ENCODE measurements at places on chromosomes 11 and 22.
A peak's percentile ranks its signal among the peaks of the same experiment; 100 is the strongest.

DNA sequence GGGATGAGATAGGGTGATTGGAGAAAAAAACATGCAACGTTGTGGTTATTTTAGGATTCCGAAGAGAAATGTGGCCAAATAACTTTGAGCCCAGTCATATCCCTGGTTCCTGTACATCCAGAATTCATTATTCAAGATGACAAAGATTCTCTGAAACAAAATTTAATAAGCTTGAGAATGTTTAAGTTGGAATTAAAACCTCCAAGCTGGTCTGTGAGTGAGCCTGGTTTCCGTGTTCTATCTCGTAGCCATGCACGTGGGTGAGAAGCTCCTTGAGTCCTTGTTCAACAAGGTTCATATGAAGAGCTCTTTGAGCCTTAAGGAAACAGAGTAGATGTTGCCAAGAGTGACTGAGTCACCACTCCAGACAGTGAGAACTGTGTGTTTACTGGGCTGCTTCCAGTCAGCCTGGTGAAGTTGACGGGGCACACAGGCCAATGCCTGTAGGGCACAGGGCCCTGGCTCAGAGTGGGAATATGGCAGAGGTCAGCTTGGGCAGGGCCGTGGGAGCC, 206.5 kb downstream of the NAV2 start:
- no peak for DNase-seq

GRCh38 chr11:68146010-68146540, 24.9 kb upstream of the CHKA start:
- no peak for DNase-seq

DNA sequence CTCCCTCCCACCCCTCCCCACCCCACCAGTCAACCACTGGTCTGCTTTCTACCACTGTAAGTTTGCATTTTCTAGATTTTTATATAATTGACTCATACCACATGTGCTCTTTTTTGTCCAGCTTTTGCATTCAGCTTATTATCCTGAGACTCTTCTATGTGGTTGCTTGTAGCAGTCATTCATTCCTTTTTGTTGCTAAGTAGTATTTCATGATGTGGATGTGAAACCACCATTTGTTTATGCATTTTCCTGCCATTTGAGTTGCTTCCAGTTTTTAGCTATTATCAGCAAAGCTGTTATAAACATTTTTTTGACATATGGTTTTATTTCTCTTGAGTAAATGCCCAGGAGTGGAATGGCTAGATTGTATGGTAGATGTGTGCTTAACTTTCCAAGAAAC, 77.0 kb upstream of the FGF3 start:
- no peak for DNase-seq

DNA sequence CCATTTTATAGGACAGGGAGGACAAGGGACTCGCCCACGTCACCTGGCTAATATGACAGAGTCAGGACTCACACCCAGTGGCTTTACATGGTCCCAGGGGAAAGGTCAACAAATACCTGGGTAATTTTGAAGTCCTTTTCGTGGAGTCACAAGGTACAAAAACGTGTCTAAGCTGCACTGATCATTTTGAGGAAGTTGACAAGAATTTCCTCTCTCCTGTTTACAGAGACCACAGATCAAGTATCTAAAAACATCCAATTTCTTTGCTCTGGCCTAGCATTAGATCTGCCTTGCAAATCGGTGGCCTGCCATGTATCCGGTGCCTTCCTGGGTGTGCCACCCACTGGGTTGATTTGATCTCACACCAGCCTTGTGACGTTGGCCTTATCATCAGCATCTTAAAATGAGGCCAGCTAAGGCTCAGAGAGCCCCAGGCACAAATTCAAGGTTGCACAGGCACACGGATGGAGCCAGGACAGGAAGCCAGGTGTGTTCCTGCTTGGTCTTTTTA, 17.6 kb downstream of the GDPD5 start:
- DNase-seq: peak; percentile 18

Data from activated T-helper 1 cell treated with anti-CD3 and anti-CD28 coated beads, Interleukin-2, amount 50 U/mL, for 16 hours (primary cell).